ENCODE measurements at places on chromosomes 11 and 22. TPM values are rescaled to one million over a fixed set of nuclear protein-coding genes. Genes with fewer than 3 reads are reported as not detected.

- no peak for ATAC-seq
Measured at GRCh38 chr11:1576825-1577224, 4.8 kb upstream of the DUSP8 start.

GRCh38 chr11:126355324-126355925, at the start of gene ST3GAL4:
Gene ST3GAL4, plus strand, starts transcription at chr11:126355686. Its CDS starts 50,470 bp downstream, at chr11:126406156.
- peak; percentile 39 for ATAC-seq

DNA sequence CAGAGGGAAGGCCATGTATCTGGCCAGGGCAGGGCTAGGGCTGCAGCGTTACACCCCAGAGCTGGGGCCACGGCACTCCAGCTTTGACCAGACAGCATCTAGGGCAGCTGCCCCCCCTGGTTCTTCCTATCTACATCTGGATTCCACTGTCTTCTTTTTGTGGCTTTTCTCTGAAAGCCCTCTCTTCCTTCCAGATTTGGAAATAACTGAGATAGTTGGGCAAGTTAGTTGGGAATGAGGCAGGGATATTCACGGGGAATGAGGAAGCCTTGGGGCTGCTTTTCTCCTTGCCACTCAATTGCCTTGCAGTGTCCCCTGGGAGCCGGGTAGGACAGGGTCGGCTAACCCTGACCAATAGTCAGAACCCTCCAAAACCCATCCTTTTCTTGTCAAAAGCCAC, 26.8 kb downstream of the CLMP start:
- no peak for ATAC-seq

GRCh38 chr11:76071090-76071489, 135.2 kb downstream of the WNT11 start:
- ATAC-seq: no peak

GRCh38 chr11:58024601-58025091, 965 bp downstream of the OR9Q1 start:
- ATAC-seq: peak; percentile 74

GRCh38 chr11:72637926-72638325, 36.3 kb downstream of the PDE2A start:
- ATAC-seq: no peak

GRCh38 chr11:73566422-73566821, 31.5 kb downstream of the FAM168A start:
- no peak for ATAC-seq

DNA sequence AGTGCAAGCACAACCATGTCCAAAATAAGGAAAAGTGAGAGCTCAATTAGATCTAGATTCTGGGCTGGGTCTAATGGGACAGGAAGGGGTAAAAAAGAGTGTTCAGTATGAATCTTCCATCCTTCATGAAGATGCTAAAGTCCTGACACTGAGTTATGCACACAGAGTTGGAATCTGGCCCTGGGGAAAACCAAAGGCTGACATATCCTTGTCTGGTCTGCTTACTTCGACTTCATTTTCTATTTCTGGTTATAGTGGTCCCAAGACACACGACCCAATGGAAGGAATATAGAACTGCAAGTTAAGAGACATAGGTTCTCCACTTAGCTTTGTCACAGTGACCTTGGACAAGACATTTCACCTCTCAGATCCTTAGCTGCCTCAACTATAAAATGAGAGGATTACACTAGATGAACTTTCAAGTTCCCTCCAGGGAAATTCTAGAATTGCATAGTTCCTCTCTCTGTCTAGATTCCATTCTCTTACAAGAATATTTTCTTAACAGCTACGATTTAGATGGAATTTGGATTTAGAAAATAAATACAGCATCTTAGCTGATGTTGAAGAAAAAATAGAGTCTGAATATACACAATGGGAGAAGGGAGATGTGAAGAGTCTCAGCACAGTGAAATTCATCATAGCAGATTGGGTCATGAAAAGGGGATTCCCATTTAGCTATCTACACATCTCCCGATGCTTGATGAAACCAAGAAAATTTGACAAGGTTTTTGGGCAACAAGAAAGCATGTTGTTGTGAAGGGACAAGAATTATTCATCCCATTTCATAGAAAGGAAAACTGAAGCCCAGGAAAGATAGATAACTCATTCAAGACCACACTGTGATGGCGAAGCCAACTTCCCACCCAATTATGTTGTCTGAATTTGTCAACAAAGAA, 3.3 kb downstream of the BLID start:
- ATAC-seq: no peak

DNA sequence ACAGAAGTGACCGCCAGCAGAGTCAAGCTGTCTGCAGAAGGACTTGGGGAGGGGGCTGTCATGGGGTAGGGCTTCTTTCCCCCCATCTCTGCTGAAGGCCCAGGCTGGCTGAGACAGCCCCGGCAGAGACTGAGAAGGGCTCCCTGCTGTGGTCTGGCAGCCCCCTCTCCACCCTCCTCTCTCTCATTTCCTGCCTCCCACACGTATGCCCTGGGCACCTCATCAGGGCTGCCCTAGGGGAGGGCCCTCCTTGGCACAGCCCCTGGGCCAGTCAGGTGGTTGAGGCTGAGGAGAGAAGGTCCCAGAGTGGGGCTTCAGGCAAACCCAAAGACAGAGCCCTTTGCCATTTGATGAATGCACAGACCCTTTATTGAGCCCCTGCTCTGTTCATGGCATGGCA, 3.6 kb downstream of the RASD2 start:
- ATAC-seq: no peak

The MAP6 gene
- 0.32 TPM for total RNA-seq

The OR51S1 gene
- total RNA-seq: not detected

The ENTHD1 gene
- not detected for total RNA-seq

The OR2D3 gene
- total RNA-seq: not detected

The TENM4 gene
- total RNA-seq: 21.8 TPM

The ARHGAP8 gene
- 8.9 TPM for total RNA-seq

The OR52E4 gene
- not detected for total RNA-seq

All from esophagus mucosa (tissue), 1 donor.